ENCODE measurements at places on chromosomes 5 and 9. TPM values are rescaled to one million over a fixed set of nuclear protein-coding genes. Genes with fewer than 3 reads are reported as not detected.

Gene CARTPT
- not detected for total RNA-seq

Gene C9
- under 0.01 TPM for total RNA-seq

Gene IRF1
- 23.4 TPM for total RNA-seq

Gene TMEM161B
- total RNA-seq, result 6.4 TPM

Gene SHISAL2B
- not detected for total RNA-seq

Gene SLC2A6
- 19.7 TPM for total RNA-seq

Gene LECT2
- total RNA-seq, result not detected

Gene HTR4
- not detected for total RNA-seq

Gene LCN1
- total RNA-seq, result not detected

All from dermis microvascular lymphatic vessel endothelial cell (primary cell).